ENCODE measurements at places on chromosomes 2 and 18.

GRCh38 chr18:66616523-66616983 is 12.7 kb upstream of the CDH19 start:
- DNase-seq, result no peak

GRCh38 chr2:226993171-226993570 is 157.3 kb downstream of the RHBDD1 start:
- DNase-seq, result no peak

GRCh38 chr2:207766041-207766551 is 3.6 kb downstream of the FZD5 start:
- DNase-seq, result no peak

- DNase-seq, result no peak
Observed at GRCh38 chr2:33047939-33048338, 101.2 kb downstream of the LTBP1 start.

DNA sequence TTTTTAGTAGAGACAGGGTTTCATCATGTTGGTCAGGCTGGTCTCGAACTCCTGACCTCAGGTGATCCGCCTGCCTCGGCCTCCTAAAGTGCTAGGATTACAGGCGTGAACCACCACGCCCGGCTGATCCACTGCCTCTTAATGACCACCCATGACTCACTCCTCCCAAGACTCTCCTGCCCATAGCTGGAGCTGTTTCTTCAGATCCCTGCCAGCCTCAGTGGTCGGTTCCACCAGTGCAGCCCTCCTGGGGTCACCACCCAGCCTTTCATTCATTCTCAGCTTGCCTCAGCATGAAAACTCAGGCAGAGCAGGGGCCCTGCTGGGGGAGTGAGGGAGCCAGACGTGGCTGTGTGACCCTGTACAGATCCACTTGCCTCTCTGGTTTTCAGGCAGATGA is 12.5 kb downstream of the KCNIP3 start:
- no peak for DNase-seq

DNA sequence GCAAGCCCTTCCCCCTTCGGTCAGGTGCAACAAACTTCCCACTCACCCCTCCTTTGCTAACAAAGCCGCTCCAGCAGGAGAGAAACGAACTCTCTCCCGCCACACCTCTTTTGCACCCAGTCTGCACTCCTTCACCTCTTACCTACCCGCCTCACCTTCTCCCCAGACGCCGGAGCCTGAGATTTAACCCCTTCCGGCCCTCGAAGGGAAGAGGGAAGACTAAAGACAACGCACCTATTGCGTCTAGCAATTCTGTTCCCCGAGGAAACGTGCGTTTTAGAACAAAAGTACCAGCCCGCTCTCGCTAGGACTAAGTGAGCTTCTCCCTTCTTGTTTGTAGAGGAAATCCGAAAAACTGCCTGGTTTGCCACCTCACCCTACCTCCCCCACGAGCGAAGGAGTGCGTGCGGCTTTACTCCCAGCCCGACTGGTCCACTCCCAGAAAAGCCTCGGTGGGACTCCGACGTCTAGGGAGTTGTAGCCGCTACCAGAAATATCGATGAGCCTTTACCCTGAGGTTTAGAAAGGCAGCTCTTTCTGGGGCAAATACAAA is 441 bp upstream of the PEX13 start:
- DNase-seq, result peak; percentile 53

DNA sequence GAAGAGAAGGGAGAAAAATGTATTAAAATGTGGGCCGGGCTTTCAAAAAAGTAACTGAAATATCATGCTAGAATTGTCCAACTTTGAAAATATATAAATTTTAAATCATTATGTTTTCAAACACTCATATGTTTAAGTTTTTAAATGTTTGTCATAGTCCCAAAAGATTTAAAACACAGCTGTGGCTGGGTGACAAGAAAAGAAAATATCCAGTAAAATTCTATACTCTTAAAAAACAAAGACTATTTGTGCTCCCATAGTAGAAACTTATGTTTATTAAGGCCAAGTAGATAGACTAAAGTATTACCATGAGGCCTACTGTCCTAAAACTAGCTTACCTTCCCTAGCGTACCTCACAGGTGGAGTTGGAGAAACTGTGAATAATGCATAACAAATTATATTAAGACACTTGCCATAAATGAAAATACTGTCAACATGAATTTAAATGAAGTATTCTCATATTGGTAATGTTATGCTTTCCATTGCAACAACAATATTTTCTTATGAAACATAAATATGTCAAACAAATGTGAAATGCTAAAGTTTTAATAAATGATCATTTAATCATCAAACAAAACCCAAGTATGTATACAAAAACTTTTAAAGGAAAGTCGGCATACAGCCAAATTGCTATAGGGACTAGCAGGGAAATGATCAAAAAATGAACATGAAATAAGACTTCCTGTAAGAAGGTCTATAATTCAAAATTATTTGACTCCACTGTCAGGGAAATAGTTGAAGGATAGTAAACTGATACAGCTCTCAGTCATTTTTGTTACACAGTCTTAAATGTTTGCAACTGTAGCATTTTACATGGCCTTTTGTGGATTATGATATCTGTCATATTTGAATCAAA is 13.4 kb downstream of the MEIS1 start:
- no peak for DNase-seq

DNA sequence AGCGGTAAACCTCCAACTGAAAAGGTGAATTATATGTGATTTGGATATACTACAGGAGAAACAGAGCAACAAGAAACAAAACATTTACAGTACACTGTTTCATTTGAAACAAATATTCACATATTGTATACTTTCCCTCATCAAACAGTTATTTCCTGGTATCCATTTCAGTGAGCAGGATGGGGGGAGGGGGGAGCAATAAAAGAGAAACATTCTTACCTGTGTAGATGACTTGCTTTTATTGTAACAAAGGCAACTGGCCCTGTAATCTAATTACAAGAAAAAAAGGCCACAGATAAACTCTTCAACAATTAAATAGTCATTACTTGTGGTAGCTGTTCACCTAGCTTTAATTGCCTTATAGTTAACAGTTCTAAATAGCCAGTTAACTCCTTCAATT is 3.9 kb upstream of the PPP1CB start:
- no peak for DNase-seq

DNA sequence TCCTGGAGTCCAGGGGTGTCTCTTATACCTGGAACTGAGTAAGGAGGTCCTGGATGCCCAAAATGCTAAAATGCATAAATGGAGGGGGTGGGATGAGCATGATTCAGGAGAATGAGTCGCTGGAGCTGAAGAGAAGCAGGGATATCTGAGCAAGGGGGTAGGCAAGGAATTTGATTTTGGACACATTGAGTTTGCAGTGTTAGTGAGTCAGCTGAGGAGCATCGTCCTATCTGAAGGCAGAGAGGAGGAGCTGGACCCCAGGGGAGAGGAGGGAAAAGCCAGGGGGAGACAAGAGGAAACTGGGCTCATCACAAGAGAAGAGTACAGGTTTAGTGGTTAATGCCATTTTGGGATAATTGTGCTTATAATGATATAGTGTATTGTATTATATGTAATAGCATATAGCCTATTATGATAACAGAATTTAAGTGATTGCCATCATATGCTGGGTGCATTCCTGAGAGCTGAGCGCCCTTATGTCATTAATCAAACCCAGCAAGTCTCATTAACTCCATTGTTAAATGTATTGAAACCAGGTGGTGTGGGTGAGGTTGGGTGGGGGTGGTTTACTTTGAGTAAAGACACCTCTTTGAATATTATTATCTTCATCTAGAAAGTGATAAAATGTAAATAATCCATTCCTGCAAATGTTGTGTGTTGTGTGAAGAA is 12.4 kb downstream of the EHD3 start:
- no peak for DNase-seq

- DNase-seq, result no peak
Observed at GRCh38 chr18:73653827-73654226, 493.8 kb downstream of the FBXO15 start.

- DNase-seq, result no peak
Observed at GRCh38 chr2:104321796-104322349, 532.0 kb upstream of the POU3F3 start.

DNA sequence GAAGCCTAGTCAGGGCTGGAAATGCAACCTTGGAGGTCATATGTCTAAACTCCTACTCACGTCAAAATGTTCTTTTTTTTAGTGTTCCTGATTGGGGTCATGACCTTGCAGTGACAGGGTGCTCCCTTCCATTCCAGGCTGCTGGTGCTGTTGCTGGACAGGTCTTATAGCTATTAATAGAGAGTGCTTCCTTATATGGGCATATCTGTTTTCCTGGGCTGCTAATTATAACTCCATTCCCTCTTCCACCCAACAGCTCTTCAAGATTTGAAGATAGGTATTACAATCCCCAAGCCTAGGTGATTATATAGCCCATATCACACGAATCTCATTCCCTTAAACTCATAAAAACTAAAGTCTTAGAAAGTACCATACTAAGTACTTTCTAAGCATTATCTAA is 12.6 kb downstream of the HOXD3 start:
- no peak for DNase-seq

DNA sequence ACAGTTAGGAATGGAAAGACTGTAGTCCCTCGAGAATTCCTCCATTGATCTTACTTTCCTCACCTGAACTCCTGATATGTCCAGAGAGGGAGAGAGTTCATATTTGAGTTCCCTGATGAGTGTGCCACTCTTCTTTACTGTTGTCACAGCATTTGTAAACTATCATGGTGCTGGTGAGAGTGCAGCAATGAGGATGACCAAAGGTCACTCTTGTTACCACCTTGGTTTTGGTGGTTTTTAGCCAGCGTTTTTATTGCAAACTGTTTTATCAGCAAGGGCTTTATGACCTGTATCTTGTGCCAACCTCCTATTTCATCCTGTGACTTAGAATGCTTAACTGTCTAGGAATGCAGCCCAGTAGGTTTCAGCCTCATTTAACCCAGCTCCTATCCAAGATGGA is 1062.5 kb downstream of the BCL11A start:
- DNase-seq, result no peak

GRCh38 chr2:149413487-149413886 is 83.1 kb downstream of the LYPD6 start:
- no peak for DNase-seq

DNA sequence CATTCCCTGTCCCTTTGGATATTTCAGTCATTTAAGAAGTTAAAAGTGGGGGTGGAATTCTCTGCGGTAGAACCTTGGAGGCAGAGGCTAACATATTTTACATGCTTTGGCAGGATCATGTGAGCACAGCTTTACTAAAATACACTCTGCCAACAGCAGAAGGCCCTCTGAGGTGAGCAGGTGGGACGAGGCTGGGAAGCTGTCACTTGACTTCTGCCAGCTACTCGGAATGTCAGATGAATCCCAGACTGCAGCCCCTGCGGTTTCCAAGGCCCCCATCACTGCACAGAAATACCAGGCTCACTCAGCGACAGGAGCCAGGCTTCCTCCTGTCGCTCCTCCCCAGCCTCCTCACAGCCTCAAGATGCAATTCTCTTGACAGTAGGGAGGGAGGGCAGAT is 220.9 kb upstream of the REV1 start:
- no peak for DNase-seq

DNA sequence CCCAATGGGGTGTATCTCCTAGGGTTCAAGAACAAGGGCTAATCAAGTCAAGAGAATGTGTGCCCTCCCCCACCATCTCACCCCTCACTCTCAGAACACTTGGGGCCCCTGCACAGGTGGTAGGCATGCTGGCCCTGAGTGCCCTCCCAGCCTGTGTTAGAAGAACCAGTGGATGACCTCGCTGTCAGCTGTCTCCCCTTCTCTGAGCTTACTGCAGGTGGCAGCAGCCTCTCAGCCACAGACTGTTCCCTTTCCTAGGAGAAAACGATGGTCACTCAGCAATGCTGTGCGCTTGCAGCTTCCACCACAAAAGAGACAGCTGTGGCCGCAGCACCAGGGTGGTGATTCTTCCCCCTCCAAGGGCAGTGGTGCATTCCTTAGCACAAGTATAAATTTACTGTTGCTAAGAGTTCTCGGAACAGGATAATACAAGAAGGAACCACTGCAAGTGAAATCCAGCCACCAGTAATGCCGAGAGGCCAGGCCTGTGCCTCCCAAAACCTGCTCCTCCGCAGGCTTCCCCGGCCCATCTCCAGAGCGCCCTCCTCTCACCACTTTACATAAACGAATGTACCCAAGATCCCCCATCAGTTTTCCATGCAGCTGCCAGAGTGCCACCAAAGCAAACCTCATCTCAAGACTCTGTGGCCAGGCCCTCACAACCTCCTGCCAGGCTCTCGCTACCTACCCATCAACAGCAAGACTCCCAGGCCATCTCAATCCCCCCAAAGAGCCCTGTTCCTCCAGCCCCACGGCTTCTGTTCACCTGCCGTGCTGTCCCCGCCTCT is 935 bp upstream of the RAMP1 start:
- DNase-seq, result peak; percentile 61

GRCh38 chr2:99255491-99256318 is at the start of gene LYG2:
LYG2 (minus strand) TSS chr2:99255666; CDS start chr2:99254260, 1,406 bp downstream.
- no peak for DNase-seq

DNA sequence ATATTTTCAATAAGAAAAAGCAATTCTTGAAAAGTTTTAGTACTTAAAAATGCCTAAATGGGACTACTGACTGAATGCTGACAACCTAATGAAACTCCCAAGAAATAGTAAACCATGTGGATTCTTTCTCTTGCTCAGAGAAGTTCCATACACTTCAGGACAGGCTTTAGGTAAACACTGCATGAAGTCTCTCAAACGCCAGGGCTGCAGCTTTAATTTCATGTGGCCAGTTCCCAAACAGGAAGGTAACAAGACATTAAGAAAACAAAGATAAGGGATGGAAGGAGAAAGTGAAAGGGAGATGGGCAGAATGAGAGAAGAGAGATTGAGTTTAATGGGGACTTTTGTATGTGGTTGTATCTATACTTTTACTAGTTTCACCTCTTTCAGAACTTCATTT is 734.7 kb upstream of the PKDCC start:
- DNase-seq, result no peak

DNA sequence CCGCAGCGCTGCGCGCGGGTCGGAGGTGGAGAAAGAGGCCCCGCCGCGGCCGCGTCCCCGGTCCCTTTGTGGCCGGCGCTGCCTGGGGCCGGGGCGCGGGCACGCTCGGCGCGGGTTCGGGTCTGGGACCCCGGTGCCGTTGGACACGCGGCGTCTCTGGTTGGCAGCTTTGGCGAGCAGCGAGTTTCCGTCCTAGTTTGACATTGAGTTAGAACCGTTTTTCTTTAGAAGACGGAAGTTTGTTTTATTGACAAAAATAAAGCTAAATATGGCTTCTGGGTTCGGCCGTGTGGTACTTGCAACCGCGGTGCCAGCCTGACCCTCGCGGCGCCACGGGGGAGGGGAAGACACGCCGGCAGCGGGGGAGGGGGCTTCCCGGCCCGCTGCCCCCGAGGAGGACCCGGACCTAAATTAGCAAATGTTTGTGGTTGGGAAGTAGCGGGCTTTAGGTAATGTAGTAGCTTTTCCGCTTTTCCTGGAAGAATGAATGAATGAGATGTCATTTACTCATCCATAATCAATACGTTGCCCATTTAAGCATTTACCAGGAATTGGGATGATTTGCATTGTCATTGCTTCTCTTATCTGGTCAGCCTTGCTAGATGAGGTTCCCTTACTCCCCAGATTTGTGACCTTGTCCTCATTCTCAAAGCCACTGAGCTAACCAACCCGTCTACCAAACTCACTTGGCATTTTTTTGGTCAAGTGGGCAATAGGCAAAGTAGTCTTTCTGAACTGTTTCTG is 530 bp downstream of the GALNT1 start:
- no peak for DNase-seq
